NCI-H69 (cell line): ENCODE measurements at places on chromosomes 11 and 22.

GRCh38 chr22:32699686-32700085 lies 101.8 kb upstream of the TIMP3 start:
- DNase-seq: no peak

- DNase-seq: no peak
Observed at GRCh38 chr22:31328544-31328960, 17.6 kb downstream of the PATZ1 start.

GRCh38 chr11:49424136-49424535 lies 215.7 kb upstream of the FOLH1 start:
- no peak for DNase-seq

- no peak for DNase-seq
Observed at GRCh38 chr22:37007651-37008050, 11.6 kb downstream of the TST start.
